ENCODE measurements at places on chromosomes 3 and 15.

GRCh38 chr3:144687862-144688261 lies 716.2 kb downstream of the DIPK2A start:
- DNase-seq = no peak

- DNase-seq = no peak
Observed at GRCh38 chr3:169895072-169895471, 16.3 kb upstream of the SAMD7 start.

DNA sequence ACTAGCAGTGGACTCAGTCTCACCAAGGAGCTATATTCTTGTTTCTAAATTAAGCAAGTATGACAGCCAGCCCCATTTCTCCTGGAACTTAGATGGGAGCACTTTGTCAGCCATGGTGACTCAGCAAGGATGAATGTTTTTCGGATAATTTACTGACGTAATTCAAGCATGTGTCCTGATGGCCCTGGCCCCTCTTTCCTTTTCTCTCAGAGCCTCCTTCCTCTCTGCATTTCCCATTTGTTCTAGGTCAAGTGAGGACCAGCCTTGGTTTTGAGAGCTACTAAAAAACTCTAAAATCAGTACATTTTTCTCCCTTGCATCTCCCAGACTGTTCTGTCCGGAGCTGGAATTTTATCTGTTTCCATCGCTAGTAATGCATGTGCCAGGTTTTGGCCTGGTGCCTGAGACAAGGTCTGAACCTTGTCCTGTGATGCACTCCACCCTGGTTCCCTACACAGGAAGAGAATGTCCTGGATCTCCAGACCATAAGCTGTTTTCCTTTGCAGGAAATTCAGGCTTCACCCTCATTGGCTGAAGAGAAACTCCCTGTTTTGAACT lies 256.6 kb upstream of the ROPN1 start:
- DNase-seq = peak; percentile 69

GRCh38 chr3:2153547-2153946 lies 54.9 kb downstream of the CNTN4 start:
- no peak for DNase-seq

DNA sequence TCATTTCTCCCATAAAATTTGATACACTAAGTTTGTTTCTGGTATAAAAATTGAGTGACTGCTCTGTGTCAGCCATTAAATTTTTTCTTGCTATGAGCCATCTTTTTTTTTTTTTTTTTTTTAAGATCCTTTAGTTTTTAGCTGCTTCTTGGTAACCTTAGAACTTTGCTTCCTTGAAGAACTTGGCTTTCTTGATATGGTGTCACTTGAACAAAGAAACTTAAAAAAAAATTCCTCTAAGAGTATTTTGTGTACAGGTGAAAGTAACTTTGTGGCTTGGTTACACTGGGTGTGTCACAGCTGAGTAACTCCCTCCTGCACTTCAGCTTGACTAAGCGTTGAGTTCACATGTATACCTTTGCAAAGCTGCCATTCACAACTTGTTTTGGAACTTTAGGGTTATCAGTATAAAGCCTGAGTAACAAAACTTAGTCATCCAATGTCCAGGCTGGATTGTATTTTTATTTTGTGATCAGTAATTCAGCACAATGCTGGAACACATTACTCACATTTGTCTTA lies 6.5 kb downstream of the CHD2 start:
- DNase-seq = no peak

DNA sequence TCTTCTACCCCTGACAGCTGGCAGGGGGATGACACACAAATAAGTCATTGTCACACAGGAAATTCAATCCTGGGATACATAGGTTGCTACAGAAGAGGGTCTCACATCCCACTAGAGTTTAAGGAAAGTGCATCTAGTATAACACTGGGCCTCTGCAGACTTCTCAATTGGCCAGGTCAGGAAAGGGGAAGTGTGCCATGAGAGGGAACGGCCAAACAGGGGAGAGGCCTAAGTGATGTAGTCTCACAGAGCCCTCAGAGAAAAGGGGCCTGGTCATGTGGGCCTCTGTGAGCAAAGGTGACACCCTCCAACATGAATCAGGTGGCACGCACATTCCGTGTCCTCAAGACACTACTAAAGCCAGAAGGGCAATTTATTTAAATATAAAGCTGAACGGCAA lies 11.2 kb downstream of the ZXDC start:
- DNase-seq = no peak

DNA sequence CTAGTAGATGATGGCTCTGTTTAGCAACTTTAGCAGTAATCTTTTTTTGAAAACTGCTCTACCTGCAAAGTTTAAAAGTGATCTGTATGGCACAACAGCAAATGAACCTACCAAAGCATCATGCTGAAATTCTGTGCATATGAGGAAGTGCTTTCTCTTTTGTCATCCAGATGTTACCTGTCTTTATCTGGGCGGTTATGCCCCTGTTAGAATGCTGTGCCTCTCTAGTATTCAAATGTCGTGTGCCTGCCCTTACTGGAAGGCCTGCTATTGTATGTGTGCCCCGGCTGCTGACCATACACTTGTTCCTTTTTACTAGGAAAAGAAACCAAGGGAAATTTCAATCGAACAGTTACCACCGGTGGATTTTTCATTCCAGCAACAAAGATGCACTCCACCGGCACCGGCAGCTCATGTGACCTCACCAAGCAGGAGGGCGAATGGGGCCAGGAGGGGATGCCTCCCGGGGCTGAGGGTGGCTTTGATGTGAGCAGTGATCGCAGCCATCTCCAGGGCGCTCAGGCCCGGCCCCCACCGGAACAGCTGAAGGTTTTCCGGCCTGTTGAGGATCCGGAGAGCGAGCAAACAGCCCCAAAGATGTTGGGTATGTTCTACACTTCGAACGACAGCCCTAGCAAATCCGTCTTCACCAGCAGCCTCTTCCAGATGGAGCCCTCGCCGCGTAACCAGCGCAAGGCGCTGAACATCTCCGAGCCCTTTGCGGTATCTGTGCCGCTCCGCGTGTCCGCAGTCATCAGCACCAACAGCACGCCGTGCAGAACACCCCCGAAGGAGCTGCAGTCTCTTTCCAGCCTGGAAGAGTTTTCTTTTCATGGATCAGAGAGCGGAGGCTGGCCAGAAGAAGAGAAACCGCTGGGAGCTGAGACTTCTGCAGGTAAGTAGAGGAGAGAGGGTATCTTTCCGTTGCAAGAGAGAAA lies 61.6 kb downstream of the TMEM39A start:
- DNase-seq = no peak

GRCh38 chr15:94602754-94603470 lies 371.6 kb downstream of the MCTP2 start:
- no peak for DNase-seq

- DNase-seq = peak; percentile 27
Observed at GRCh38 chr15:66946578-66947164, 118.7 kb upstream of the SMAD3 start.

DNA sequence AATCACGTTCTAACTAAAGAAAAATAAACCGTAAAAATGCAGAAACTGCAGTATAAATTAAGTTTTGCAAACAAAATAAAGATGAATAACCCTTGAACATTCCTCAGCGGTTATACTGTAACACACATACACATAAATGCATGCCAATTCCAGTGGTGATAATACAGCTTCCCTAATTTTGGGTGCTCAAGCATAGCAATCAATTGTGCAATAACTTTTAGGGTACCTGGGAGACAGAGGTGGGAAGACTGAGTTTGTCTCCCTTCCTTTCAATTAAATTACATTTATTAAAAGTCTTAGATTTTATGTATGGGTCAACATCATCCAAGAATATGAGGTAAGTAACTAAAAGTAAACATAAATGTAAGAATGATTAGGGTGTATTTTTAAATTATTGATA lies 71.8 kb downstream of the SETD2 start:
- no peak for DNase-seq

- no peak for DNase-seq
Observed at GRCh38 chr15:40029979-40030893, 8.7 kb downstream of the SRP14 start.

DNA sequence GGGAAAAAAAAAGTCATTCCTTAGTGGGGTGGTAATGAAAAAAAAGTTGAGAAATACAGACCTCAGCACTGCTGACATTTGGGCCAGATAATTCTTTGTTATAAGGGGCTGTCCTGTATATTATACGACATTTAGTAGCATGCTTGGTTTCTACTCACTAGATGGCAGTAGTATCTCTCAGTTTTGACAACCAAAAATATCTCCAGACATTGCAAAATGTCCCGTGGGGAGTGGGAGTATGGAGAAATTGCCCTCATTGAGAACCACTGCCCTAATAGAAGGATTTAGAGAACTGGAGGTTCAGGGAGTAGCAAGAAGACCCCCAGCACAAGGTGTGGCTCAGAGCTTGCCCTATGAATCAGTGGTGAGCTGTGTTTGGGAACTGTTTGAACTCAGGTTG lies 28.6 kb upstream of the TEX264 start:
- DNase-seq = no peak

- peak; percentile 34 for DNase-seq
Observed at GRCh38 chr3:42803414-42804105, 730 bp downstream of the HIGD1A start.

DNA sequence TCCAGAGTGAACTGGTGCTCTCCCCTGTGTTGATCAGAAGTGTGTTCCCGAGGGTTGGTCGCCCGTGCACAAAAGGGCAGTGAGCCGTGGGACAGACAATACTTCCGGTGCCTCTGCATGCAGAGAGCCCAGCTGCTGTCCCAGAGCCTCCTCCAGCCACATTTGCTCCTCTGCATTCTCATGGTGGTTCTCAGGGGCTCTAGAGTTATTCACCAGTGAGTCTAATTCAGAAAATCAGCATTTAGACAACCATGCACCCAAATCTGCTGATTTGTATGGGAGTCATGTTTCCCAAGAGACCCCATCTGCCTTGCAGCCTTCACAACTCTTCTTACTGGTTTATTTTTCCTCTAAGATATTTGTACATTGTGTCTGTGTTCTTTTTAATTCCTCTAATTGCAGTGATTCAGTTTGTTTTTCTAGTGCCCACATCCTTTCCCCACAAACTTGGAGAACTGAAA lies 107.0 kb upstream of the SPRED1 start:
- DNase-seq = no peak

- no peak for DNase-seq
Observed at GRCh38 chr15:72835294-72835890, 51.8 kb upstream of the ADPGK start.

GRCh38 chr15:59812250-59812870 lies 123.2 kb upstream of the BNIP2 start:
- no peak for DNase-seq

GRCh38 chr15:79798311-79798710 lies 98.5 kb downstream of the MTHFS start:
- no peak for DNase-seq

- no peak for DNase-seq
Observed at GRCh38 chr3:183560607-183561006, 5.1 kb upstream of the KLHL6 start.

GRCh38 chr3:123586968-123587367 lies 2.1 kb upstream of the HACD2 start:
- DNase-seq = no peak

- DNase-seq = no peak
Observed at GRCh38 chr3:50256978-50257890, 11.7 kb upstream of the SEMA3B start.

DNA sequence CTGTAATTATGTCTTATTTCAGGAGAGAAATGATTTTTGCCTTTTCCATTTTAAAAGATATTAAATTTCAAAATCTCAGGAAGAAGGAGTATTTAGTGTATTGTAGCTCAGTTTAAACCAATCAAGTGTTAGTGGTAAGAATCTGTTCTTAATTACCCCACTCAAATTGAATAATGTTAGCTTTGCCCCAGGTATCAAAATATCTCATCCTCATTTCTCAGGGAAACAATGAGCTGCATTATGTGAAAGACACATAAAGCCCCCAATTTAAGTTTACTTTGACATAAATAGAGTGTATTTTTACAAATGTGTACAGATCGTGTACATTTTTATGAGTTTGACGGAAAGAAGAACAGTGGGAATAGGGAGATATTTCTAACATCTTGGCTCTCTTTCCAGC lies 317.4 kb upstream of the RARB start:
- no peak for DNase-seq

GRCh38 chr3:71689291-71689690 lies 35.9 kb downstream of the EIF4E3 start:
- no peak for DNase-seq

DNA sequence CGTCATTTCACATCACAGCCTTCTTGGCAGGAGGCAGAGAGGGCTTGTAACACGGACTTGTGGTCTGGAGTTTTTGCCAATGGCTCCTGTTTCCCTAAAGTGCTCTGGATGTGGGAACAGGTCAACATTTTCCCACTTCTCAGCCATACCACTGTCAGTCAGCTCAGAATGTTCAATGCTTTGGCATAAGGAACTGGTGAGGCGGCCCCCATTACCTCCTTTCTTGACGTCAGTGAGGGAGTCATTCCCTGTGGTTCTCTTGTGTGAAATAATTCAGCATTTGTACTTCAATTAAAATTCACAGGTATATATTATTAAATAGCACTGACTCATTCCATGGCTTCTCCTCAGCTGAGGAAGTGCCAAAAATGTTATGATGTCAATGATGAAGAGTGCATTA lies 167.1 kb downstream of the P3H2 start:
- DNase-seq = no peak

- no peak for DNase-seq
Observed at GRCh38 chr15:26098801-26099200, 235.7 kb upstream of the ATP10A start.

- DNase-seq = no peak
Observed at GRCh38 chr3:28265641-28266040, 24.2 kb downstream of the CMC1 start.

- no peak for DNase-seq
Observed at GRCh38 chr15:38058596-38059075, 124.2 kb downstream of the TMCO5A start.

GRCh38 chr3:42668413-42668760 lies 14.9 kb downstream of the ZBTB47 start:
- no peak for DNase-seq

DNA sequence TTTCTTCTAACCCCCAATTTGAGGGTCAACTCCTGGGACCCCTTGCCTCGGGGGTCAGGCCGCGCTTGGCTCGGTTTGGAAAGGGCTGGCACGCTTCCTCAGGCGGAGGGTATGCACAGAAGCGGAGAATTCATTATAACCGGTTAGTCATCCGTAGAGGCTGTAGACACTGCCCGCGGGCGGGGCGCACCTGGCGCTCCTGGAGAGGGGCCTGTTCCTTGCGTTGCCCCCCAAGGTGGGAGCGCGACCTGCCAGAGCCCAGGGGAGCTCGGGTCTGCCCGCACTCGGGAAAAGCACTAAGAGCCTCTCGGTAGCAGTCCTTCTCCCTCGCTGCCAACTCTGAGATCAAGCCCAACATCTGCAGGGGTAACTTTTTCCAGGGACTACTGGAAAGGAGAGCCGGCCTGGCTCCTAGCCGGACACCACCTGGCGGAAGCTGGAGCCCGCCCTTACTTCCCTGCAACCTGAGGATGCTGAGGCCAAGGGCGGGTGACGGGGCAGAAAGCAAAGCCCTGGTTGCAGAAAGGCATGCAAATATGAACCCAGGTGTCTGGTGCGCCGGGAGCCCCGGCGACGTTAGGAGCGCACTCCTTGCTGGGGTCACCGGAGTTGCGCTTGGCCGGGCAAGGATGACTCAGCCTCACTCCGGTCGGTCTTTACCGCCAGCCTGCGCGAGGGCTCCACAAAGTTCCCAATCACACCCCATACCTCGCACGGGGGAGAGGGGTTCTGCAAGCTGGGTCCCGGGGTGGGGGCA lies 1.5 kb upstream of the CACNA2D3 start:
- no peak for DNase-seq
